ENCODE measurements at places on chromosomes 7 and 10.

DNA sequence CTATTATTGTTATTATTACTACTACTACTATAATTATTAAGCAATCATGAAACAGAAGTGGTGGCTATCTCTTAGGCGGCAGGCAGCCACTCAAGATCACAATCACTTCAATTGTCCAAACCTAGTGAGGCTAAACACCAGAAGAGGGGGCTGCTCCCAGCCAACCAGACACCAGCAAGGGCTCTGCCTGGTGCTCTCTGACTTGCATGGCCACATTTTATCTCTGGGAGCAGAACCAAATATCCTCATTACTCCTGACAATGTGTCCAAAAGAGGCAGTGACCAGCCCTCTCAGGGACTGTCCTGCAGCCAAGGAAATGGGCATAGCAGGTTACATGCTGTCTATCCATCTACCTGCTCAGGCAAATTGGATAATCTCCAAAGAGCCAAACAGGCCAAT lies 187.4 kb upstream of the PDE1C start:
- no peak overlapping the region for H3K27ac ChIP-seq
- no peaks in the 10 kb centered on the region for H3K4me1 ChIP-seq
- H3K4me3 ChIP-seq, result no peak overlapping the region
- H3K27me3 ChIP-seq, result no peaks in the 10 kb centered on the region
- peak; percentile 59 for DNase-seq

GRCh38 chr7:93544691-93545090 lies 29.8 kb downstream of the CALCR start:
- no peaks in the 10 kb centered on the region for H3K4me1 ChIP-seq
- no peaks in the 10 kb centered on the region for H3K27me3 ChIP-seq
- H3K4me3 ChIP-seq, result no peak overlapping the region

GRCh38 chr7:19369806-19370205 lies 224.6 kb upstream of the FERD3L start:
- H3K27me3 ChIP-seq, result no peaks in the 10 kb centered on the region
- no peak for DNase-seq
- H3K4me1 ChIP-seq, result no peaks in the 10 kb centered on the region
- H3K4me3 ChIP-seq, result no peak overlapping the region

DNA sequence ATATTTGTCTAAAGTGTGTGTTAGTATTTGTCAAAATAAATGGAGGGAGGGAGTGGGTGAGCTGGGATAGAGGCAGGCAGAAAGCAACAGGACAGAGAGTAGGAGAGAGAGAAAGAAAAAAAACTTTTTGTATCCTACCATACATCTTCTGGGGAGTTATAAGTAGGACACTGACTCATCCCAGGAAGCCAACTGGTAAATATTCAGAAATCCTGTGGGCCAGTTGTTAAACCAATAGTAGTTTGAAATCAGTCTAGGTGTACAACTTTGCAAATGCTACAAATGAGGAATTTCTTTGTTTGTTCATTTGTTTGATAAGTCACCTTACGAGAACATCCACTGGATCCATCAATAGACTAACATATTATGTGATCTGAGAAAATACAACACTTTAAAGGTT lies 980.9 kb downstream of the GATA3 start:
- H3K27me3 ChIP-seq, result no peaks in the 10 kb centered on the region
- H3K4me3 ChIP-seq, result no peak overlapping the region
- DNase-seq, result no peak
- no peaks in the 10 kb centered on the region for H3K36me3 ChIP-seq
- no peaks in the 10 kb centered on the region for H3K4me1 ChIP-seq
- no peak overlapping the region for H3K27ac ChIP-seq

- H3K4me1 ChIP-seq, result no peaks in the 10 kb centered on the region
- H3K4me3 ChIP-seq, result no peak overlapping the region
- H3K27me3 ChIP-seq, result no peaks in the 10 kb centered on the region
Observed at GRCh38 chr10:75081379-75081778, 30.1 kb upstream of the SAMD8 start.

GRCh38 chr7:139775829-139776266 lies 1.9 kb downstream of the HIPK2 start:
- H3K27ac ChIP-seq, result peak overlapping the region; percentile 44
- peak; percentile 71 for DNase-seq
- peaks cover 6% of the 10 kb centered on the region for H3K4me1 ChIP-seq
- no peaks in the 10 kb centered on the region for H3K27me3 ChIP-seq
- peak overlapping the region; percentile 45 for H3K4me3 ChIP-seq
- no peaks in the 10 kb centered on the region for H3K36me3 ChIP-seq

GRCh38 chr10:68406111-68406814 lies 814 bp downstream of the RUFY2 start:
- peak; percentile 48 for DNase-seq
- H3K36me3 ChIP-seq, result peaks cover 2% of the 10 kb centered on the region
- H3K27me3 ChIP-seq, result no peaks in the 10 kb centered on the region
- peak overlapping the region; percentile 94 for H3K27ac ChIP-seq
- no peaks in the 10 kb centered on the region for H3K4me1 ChIP-seq

DNA sequence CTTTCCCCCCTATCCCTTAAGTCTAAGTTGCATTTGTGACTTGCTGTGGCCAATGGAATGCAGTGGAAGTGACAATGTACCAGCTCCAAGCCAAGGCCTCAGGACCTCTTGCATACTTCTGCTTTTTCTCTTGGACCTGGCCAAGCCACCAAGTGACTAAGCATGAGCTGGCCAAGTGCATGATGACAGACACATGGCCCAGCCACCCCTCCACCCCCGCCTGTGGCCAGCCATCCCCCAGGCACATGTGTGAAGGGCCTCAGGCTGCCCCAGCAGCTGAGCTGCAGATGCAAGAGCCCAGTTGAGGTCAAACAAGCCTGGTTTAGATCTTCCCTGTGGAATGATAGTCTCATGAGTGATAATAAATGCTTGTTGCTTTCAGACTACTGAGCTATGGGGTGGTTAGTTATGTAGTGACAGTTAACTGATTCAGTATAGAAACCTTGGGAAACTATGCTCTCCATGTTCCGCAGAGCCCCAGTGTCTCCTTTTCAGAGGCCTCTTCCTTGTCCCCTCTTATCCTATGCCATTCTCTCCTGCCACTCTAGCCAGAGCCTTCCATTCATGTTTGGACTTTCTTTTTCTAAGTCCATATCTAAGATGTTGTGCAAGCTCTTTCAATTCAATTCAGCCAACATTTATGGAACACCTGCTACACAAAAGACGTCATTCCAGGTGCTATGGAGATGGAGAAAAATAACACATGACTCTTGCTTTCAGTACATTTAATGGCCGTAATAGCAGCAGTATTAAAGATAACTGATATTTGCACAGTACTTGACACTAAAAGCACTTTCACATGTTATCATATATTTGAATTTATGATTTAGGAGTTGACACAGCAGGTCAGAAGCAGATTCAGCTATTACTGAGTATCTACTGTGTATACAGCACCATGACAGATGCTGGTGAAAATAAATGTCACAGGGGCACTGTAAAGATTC lies 55.5 kb upstream of the LOXL4 start:
- H3K36me3 ChIP-seq, result no peaks in the 10 kb centered on the region
- peak; percentile 30 for DNase-seq
- peaks cover 11% of the 10 kb centered on the region for H3K4me1 ChIP-seq
- no peak overlapping the region for H3K4me3 ChIP-seq

- no peak overlapping the region for H3K27ac ChIP-seq
- H3K4me1 ChIP-seq, result no peaks in the 10 kb centered on the region
- H3K4me3 ChIP-seq, result no peak overlapping the region
- H3K36me3 ChIP-seq, result no peaks in the 10 kb centered on the region
- DNase-seq, result no peak
Observed at GRCh38 chr7:143325240-143325639, 9.3 kb downstream of the CLCN1 start.

DNA sequence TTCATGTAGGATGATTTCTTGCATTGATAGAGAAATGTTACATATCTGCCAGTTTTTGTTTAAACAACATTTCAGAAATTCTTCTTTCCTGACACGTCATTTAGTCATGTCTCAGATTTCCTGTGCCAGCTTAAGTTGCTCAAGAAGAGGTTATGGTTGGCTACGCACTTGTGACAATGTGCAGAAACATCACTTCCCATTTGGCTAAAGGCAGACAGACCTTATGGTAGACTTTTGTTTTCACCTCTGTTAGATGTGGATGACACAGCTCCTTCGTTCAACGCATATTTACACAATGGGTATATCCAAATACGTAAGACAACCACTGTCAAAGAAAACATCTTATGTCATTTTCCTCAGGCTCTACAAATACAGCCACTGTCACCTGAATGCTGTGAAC lies 125.8 kb downstream of the DOCK4 start:
- no peaks in the 10 kb centered on the region for H3K27me3 ChIP-seq
- H3K27ac ChIP-seq, result no peak overlapping the region
- H3K36me3 ChIP-seq, result no peaks in the 10 kb centered on the region
- no peak overlapping the region for H3K4me3 ChIP-seq

GRCh38 chr7:30323006-30323355 lies 38.6 kb downstream of the ZNRF2 start:
- no peak overlapping the region for H3K27ac ChIP-seq
- no peaks in the 10 kb centered on the region for H3K27me3 ChIP-seq
- H3K4me3 ChIP-seq, result no peak overlapping the region
- no peak for DNase-seq
- no peaks in the 10 kb centered on the region for H3K36me3 ChIP-seq
- peaks cover 15% of the 10 kb centered on the region for H3K4me1 ChIP-seq

- no peaks in the 10 kb centered on the region for H3K27me3 ChIP-seq
- no peak overlapping the region for H3K27ac ChIP-seq
- H3K4me3 ChIP-seq, result no peak overlapping the region
Observed at GRCh38 chr7:99170730-99171074, 26.8 kb upstream of the SMURF1 start.

GRCh38 chr7:101233907-101234547 lies 3.6 kb downstream of the CLDN15 start:
- no peak for DNase-seq
- H3K36me3 ChIP-seq, result peaks cover 6% of the 10 kb centered on the region
- H3K4me1 ChIP-seq, result peaks cover 7% of the 10 kb centered on the region
- H3K27me3 ChIP-seq, result no peaks in the 10 kb centered on the region
- H3K27ac ChIP-seq, result no peak overlapping the region

DNA sequence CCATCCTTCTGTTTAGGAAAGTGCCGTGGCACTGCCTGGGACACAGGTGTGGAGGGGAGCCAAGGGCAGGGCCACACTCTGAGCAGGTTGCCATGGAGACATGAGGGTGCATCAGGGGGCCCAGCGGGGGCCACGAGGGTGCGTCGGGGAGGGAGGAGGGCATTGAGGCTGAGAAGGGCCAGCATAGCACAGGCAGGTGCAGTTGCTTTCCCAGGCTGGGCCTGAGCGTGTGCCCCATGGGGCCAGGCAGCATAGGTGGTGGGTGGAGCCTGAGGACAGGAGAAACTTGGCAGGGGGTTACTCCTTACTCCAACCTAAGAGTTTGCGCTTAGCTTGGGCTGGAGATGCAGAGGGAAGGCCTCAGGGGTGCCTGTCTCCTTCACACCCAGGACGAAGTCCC lies 15.2 kb downstream of the YKT6 start:
- no peaks in the 10 kb centered on the region for H3K27me3 ChIP-seq
- H3K27ac ChIP-seq, result no peak overlapping the region
- H3K36me3 ChIP-seq, result peaks cover 23% of the 10 kb centered on the region
- H3K4me1 ChIP-seq, result peaks cover 6% of the 10 kb centered on the region
- peak; percentile 34 for DNase-seq

- H3K27me3 ChIP-seq, result no peaks in the 10 kb centered on the region
- no peaks in the 10 kb centered on the region for H3K36me3 ChIP-seq
- H3K4me1 ChIP-seq, result no peaks in the 10 kb centered on the region
- H3K4me3 ChIP-seq, result no peak overlapping the region
- H3K27ac ChIP-seq, result no peak overlapping the region
Observed at GRCh38 chr7:93350338-93350737, 118.2 kb downstream of the VPS50 start.
